Neural crest cell (in vitro differentiated cells): ENCODE measurements at places on chromosomes 1 and 21. TPM values are rescaled to one million over a fixed set of nuclear protein-coding genes. Genes with fewer than 3 reads are reported as not detected.

The ZNF124 gene
- total RNA-seq: 87.0 and 90.2 TPM in 2 replicates

GRCh38 chr1:236107121-236107907, 35.0 kb upstream of the GPR137B start:
- peaks cover 9% of the 10 kb centered on the region for H3K4me1 ChIP-seq
- DNase-seq: no peak
- H3K27ac ChIP-seq: no peak overlapping the region

GRCh38 chr1:115219927-115220326, 118.1 kb downstream of the NGF start:
- no peak overlapping the region for H3K4me3 ChIP-seq
- no peak for DNase-seq
- no peaks in the 10 kb centered on the region for H3K36me3 ChIP-seq
- H3K27ac ChIP-seq: no peak overlapping the region
- H3K27me3 ChIP-seq: peaks cover 2% of the 10 kb centered on the region
- peaks cover 5% of the 10 kb centered on the region for H3K4me1 ChIP-seq

DNA sequence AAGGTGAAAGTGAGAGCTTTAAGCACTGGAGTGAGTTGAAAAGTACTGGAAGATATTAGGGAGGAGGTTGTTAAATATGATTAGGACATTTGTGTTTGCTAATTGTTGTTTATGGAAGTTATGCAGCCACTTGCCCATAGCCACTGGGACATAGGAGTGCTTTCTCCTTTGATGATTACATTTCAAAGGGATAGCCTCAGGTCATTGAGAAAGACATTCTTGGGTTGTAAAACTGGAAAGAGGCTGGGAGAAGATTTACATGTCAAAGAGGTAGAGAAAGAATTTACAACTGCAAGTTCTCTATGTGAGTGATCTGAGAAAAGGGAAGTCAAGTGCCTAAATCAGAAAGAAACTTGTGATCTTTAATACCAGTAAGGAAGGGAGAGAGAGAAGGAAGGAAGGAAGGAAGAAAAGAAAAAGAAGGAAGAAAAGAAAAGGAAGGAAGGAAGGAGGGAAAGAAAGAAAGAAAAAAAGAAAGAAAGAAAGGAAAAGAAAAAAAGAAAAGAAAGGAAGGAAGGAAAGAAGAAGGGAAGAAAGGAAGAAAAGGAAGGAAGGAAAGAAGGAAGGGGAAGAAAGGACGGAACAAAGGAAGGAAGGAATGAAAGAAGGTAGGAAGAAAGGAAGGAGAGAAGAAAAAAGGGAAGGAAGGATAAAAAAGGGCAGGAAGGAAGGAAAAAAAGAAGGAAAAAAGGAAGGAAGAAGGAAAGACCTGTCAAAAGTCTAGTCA, 284.6 kb upstream of the DPYD start:
- H3K4me3 ChIP-seq: no peak overlapping the region
- no peak for DNase-seq
- no peaks in the 10 kb centered on the region for H3K36me3 ChIP-seq
- H3K4me1 ChIP-seq: peaks cover 42% of the 10 kb centered on the region

GRCh38 chr1:30319765-30320580, 403.4 kb downstream of the MATN1 start:
- H3K27ac ChIP-seq: no peak overlapping the region
- H3K4me3 ChIP-seq: no peak overlapping the region
- no peaks in the 10 kb centered on the region for H3K36me3 ChIP-seq
